Caki2 (cell line): ENCODE measurements at places on chromosomes 16 and 17.

GRCh38 chr16:64916051-64916450 is 205.8 kb downstream of the CDH11 start:
- DNase-seq: no peak

- DNase-seq: no peak
Measured at GRCh38 chr16:79407461-79408135, 192.9 kb downstream of the MAF start.

GRCh38 chr17:78105101-78105500 is 23.5 kb downstream of the TMC6 start:
- no peak for DNase-seq

GRCh38 chr17:36773039-36773438 is 164.2 kb upstream of the LHX1 start:
- no peak for DNase-seq

GRCh38 chr17:51200295-51200694 is 34.1 kb downstream of the NME2 start:
- DNase-seq: no peak

DNA sequence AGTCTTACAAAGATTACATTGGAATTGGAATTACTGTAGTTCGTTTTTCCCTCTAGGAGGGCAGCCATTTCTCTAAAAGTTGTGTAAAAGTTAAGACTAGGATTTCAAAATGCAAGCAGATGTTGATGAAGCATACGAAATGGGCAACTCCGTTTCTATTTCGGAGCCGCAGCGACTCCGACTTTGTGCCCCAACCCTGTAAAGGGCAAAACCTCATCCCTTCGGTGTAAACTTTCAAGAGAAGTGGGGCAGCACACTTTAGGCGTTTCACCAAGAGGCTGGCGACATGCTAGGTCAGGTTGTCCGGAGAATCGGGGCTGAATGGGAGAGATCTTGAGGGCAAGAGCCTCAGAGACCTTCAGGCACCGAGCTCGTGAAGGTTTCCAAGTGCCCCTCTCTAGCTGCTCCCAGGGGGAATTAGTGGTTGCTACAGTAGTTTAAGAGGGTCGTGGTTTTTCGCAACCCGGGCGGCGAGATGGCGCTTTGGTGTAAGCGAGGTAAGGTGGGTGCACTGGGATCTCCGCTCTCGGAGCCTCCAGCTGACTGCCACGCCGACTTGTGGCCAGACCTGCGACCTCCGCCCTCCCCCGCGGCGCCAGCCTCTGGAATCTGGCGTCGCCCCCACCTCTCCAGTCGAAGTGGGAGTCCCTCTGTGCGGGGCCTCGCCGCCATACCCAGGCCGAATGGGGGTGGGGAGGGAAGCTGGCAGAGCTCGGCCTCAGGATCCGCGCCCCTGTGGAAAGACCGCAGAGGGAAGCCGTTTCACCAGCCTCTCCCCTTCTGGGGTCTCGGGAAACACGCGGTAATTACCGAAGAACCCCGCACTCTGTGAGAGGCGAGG is 1.0 kb upstream of the HEXIM2 start:
- peak; percentile 67 for DNase-seq

- DNase-seq: no peak
Measured at GRCh38 chr16:27704252-27704651, 154.3 kb downstream of the KATNIP start.

GRCh38 chr17:4895657-4896331 is 3.5 kb upstream of the C17orf107 start:
- DNase-seq: no peak

GRCh38 chr17:40717776-40718175 is 14.2 kb upstream of the KRT24 start:
- DNase-seq: no peak

DNA sequence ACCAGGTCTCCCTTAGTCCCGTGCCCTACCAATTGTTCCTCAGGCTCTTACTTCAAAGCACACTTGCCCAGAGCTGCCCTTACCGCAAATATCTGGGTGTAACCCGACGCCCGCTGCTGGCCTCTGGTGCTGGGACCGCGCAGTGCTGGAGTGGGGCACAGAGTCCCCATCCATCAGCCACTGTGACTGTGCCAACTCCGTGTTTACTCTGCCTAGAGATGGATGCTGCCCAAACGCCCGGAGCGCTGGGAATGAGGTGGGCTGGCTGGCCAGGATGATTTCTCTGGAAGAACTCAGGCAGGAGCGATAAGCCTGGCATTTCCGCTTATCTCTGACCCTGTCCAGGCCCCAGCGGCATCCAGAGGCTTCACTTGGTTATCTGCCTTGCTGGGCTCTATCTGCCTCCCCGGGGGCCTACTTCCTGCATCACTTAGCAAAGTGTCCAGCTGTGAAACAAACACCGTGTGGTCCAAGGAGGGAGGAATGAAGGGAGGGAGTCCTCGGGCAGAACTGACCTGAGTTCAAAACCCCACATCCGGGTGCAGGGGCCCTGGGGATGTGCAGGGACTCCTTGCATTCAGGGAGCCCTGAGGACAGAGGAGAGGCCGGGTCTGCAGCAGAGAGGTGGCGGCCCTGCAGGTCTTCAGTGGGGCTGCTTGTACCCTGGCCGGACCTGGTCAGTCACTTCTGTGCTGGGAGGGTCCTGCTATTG is 9.4 kb upstream of the MYLK3 start:
- no peak for DNase-seq

GRCh38 chr17:65618516-65618915 is 57.1 kb upstream of the AXIN2 start:
- DNase-seq: no peak

- no peak for DNase-seq
Measured at GRCh38 chr17:72116661-72117521, 3.9 kb upstream of the SOX9 start.
